ENCODE measurements at places on chromosomes 3 and 15.

DNA sequence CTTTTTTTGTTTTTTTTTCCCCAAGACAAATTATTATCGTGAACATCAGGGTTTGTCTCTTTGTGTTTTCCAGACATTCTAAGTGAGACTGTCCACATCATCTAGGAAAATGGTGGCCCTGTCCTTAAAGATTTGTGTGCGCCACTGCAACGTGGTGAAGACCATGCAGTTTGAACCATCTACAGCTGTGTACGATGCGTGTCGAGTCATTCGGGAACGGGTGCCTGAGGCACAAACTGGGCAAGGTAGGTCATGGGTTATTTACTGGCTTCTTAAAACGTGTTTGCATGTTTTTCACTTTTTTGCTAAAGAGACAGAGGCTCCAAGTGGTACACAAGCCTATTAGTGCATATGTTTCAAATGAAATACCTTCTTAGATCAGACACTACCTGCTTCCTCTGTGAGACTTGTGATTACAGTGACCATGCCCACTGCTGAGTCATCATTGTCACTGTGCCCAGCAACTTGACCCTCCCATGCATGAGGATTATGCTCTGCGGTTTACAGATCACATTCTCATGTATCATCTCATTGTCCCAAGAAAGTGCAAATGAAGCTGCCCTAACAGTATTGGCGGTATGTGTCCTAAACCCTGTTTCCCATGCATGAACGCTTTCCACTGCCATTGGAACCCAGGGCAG lies 395.2 kb upstream of the TPM1 start:
- no peak for DNase-seq

DNA sequence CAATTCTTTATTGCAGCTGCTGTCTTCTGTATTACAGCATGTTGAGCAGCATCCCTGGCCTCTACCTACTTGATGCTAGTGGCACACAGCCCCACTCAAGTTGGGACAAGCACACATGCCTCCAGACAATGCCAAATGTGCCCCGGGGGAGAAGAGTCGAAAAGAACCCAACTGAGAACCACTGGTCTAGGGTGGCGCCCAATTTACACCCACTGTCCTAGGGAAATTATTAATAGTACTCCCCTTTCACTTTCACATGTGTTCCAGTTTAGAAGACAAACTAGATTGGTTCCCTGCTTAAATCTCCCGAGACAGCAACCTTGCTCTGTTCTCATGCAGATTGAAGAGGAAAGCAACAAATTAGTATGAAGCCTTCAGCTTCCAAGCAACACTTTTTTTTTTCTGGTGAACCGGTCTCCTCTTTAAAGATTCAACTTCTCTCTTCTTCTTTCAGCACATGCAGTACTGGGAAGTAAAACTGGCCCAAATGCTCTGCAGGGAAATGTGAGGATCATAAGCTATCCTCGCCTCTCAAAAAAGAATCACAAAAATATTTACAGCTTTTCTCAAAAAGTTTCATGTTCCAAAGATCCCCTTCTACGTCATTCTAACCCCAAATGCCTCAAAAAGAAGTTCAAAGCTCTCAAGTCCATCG lies 823.9 kb upstream of the CFAP20DC start:
- no peak for DNase-seq

GRCh38 chr3:89932882-89933281 lies 825.5 kb downstream of the EPHA3 start:
- DNase-seq: no peak

DNA sequence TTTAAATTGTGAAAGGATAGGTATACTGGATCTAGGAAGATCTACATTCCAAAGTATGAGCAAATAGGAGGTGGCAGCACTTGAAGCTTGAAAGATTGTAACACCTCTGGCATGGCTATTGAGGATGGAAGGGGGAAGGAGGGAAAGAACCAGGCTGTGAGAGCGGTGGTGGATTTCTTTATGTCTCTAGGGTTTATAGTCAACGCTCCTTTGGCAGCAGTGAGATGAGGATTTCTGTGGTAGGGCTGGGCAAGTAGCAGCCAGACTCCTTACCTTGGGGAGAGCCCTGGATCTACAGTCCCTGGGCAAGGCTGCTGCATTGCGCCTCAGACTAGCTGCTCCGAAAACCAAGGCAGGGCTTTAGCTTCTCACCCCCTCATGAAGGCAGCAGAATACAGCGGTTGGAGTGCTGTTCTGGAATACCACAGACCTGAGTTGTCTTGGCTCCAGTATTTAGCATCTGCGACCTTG lies 53.2 kb downstream of the MEF2A start:
- no peak for DNase-seq

GRCh38 chr3:58251631-58252035 lies 14.0 kb downstream of the ABHD6 start:
- no peak for DNase-seq

GRCh38 chr3:127014536-127015281 lies 31.8 kb downstream of the PLXNA1 start:
- DNase-seq: no peak

GRCh38 chr15:78083687-78084448 lies 6.4 kb upstream of the TBC1D2B start:
- no peak for DNase-seq

DNA sequence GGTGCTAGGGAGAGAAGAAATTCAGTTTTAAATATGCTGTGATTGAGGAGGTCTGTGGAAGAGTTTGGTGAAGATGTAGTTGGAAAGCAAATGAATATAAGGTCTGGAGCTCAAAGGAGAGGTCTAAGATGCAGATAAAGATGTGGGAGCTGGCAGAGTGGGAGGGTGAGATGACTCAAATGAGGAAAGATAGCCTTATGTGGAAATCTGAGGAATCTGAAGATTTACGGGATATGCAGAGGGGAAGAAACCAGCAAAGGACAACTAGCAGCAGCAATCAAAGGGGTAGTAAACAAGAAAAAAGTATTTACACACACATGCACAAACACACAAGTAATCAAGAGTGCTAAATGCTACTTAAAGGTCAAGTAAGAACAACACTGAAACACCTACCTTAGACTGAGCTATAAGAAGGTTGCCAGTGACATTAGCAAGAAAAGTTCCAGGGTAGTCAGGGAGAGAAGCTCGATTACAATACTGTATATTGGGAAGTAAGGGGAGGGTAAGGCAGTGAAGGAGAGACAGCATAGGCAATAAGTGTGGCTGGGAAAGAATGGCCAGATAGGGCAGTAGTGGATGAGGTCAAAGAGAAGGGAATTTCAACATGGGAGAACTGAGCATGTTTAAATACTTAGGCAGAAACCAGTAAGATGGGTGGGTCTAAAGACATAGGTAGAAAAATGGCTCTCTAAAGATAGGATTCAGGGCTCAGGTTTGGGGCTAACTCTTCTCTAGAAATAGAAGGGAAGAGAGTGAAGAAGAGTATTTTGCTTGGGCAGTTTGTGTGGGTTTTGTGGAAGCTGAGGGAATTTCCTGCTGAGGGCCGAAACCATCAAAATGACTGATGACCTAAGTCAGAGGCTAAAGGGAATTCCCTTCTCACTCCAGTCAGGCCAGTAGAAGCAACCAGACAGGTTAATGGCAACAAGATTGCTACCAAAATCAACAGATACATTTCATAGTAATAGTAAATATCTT lies 8.9 kb downstream of the CMTM6 start:
- no peak for DNase-seq

- DNase-seq: no peak
Measured at GRCh38 chr3:37766797-37767776, 94.6 kb upstream of the CTDSPL start.

- DNase-seq: no peak
Measured at GRCh38 chr3:65351753-65352152, 664.0 kb upstream of the ADAMTS9 start.

- no peak for DNase-seq
Measured at GRCh38 chr15:93217343-93217742, 128.3 kb upstream of the RGMA start.

- DNase-seq: no peak
Measured at GRCh38 chr15:82750831-82751180, 41.1 kb upstream of the AP3B2 start.

DNA sequence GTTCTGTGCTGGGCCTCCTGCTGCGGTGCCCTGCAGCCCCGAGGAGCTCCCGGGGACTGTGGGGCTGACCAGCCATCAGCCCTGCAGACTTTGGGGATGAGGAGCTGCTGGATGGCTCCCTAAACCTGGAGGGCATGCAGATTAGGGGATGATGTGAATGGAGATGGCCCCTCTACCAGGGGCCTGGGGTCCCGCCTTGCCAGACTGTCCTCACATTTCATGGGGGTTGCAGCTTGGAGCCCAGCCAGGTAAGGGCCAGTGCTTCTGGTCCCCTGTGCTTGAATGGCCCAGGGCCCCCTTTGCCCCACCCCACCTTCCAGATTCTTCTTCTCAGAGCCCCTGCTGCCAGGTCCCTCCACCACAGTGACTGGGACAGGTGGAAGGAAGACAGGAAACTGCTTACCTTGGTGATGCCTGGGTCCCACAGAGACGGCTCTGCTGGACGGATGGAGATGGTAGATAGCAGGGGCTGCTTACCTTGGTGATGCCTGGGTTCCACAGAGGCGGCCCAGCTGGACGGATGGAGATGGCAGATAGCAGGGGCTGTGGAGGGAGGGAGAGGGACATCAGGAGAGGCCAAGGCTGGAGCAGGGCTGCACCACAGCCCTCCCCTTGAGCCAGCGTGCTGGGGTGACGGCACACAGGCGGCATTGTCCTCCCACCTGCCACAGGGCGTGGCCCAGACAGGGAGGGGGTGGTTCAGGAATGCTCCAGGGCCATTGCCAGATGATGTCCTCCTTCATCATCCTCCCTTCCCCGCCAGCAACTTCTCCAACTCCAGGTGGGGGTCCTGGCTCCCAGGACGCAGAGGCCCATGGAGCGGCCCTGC lies at the start of gene SPTBN5:
TSS of gene SPTBN5 (minus strand) at position 632 of the 829 bp plus-strand sequence. CDS start at position 76, 556 bp downstream.
- no peak for DNase-seq

- no peak for DNase-seq
Measured at GRCh38 chr3:15367059-15367458, 34.7 kb upstream of the SH3BP5 start.

GRCh38 chr3:105832644-105833043 lies 36.2 kb downstream of the CBLB start:
- DNase-seq: no peak

- no peak for DNase-seq
Measured at GRCh38 chr15:53197426-53197839, 407.3 kb upstream of the ONECUT1 start.

GRCh38 chr3:152555666-152556291 lies 279.2 kb upstream of the P2RY1 start:
- DNase-seq: no peak

GRCh38 chr15:20346082-20346805 lies 195.4 kb downstream of the GOLGA6L6 start:
- no peak for DNase-seq

DNA sequence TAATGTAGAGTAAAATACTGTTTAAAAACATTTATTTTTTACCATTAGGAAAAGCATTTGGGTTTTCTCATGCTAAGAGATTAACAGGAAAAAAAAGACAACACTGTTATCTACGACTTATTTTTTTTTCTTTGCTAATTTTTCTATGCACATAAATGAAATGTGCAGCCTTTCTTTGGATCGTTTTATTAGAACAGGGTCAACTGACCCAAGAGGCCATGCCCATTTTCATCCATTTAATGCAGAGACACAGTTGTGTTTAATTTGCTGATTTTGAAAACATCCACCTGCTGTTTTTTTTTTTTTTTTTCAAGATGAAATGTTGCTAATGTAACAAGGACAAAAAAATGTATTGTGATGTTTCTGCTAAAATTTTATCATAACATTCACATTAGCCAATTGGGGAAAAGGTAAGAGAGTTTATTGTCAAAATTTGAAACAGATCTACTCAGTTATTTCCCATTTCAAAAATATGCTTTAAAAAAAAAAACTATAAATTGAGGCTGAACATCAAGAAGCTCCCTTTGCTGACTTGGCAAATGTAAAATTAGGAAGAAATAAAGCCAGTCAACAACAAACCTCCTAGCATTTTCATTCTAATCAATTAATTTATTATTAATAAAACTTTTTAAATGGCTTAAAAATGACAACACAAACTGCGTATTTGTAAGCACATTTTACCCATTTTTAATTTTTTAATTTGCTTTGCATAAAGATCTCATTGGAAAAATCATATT lies 485.2 kb downstream of the ROBO2 start:
- DNase-seq: no peak

GRCh38 chr15:98039596-98039995 lies 79.1 kb downstream of the ARRDC4 start:
- no peak for DNase-seq

GRCh38 chr15:59437142-59437816 lies 707 bp upstream of the FAM81A start:
- no peak for DNase-seq

DNA sequence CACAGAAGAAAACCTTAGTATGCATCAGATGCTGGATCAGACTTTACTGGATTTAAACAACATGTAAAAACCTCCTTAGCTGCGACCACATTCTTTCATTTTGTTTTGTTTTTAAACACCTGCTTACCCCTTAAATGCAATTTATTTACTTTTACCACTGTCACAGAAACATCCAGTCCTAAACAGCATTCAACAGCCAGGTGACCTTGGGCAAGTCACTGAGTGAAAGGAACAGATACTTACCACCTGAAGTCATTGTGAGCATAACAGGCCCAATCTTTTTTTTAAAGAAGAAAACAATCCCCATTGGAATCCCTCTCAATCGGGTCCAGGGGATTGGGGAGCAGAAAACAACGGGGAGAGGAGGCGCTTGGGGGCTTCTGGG lies 390 bp downstream of the STARD5 start:
- no peak for DNase-seq

DNA sequence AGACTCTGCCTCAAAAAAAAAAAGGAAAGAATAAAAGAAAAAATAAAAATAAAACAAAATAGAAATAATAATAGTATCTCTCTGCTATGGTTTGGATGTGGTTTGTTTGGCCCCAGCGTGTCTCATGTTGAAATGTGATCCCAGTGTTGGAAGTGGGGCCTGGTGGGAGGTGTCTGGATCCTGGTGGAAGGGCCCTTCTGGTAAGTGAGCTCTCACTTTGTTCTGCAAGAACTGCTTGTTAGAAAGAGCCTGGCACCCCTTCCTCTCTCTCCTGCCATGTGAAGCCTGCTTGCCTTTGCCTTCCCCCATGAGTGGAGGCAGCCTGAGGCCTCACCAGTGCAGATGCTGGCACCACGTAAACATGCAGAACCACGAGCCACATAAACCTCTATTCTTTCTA lies 26.3 kb downstream of the TMEM44 start:
- DNase-seq: no peak

- no peak for DNase-seq
Measured at GRCh38 chr15:38477637-38478036, 23.7 kb downstream of the FAM98B start.

- no peak for DNase-seq
Measured at GRCh38 chr3:111246967-111247760, 175.5 kb downstream of the NECTIN3 start.

GRCh38 chr15:73879426-73879825 lies 6.1 kb downstream of the TBC1D21 start:
- no peak for DNase-seq

DNA sequence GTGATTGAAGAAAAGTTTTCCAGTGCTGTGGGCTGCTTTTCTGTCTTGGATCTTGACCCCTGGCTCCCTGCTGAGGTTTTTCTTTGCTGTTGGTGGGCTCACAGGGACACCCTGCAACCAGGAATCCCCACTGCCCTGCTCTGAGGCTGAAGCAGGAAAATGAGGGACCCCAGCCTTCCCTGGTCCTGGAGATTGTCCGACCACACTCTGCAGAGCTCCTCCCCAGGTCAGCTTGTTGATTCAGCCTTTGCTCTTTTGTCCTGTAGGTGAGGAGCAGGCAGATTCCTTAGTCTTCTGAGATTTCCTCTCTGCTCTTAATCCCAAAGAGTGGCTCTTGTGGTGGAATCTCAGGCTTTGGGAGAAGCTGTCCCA lies 194.5 kb downstream of the RPLP1 start:
- DNase-seq: no peak
